ENCODE measurements at places on chromosomes 12 and 14.
A peak's percentile ranks its signal among the peaks of the same experiment; 100 is the strongest.

DNA sequence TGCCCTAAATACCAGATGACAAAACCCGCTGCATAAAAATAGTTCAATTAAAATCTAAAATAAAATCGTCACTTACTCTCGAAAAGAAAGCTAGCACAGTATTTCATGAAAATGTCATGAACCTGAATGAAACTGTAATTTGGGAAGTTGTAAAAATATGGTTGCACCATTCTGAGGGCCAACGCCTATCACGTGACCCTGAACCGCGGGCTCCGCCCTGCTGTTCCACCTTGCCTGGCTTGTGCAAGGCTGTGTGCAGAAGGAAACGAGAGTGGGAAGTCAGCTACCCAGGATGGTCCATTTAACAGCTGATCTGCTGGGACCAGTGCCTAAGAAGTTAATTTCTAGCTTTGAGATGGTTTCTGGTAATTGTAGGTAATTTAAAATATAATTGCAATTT lies 91.7 kb upstream of the BMP4 start:
- no peak for DNase-seq

DNA sequence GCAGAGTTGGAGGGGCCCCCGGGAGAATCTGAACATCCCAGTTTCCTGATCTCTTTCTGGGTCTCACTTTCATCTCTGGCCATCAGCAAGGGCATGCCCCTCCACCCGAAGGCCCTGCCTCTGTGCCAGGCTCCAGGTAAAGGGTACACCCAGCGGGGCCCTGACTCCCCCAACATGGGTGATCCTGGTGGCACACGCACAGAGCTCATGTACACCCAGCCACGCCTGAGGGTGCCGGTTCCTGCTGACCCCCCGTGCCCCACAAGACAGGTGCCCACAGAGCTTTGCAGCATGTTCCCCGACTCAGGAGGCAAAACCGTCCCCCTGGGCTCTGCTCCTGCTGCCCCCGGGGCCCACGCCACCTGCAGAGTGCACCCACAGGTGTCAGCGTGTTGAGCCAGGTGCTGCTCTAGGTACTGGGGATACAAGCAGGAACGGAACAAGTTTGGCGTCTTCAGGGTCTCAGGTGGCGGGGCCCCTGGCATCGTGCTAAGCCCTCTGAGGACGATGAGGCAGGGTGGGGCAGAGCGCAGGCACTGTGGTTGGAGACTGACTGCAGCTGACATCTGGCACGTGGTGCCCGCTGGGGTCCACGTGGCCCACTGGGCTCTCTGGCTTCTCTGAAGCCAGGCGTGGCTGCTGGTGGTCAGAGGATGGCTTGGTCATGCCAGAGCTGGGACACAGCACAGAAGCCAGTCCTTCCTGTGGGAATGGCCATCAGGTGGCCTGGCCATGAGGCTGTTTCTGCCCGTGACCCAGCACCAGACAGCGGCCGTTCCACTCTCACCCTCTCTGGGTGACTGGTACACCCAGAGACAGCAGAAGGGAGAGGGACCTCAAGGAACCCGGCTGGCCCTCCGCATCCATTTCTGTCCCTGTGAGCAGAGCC lies 13.8 kb downstream of the BAG5 start:
- DNase-seq, result no peak

- DNase-seq, result no peak
Measured at GRCh38 chr12:49946497-49946896, 4.0 kb upstream of the AQP2 start.

GRCh38 chr12:100499416-100499815 lies 25.8 kb downstream of the NR1H4 start:
- DNase-seq, result no peak

- DNase-seq, result no peak
Measured at GRCh38 chr14:99937475-99938244, 127.6 kb upstream of the EVL start.

DNA sequence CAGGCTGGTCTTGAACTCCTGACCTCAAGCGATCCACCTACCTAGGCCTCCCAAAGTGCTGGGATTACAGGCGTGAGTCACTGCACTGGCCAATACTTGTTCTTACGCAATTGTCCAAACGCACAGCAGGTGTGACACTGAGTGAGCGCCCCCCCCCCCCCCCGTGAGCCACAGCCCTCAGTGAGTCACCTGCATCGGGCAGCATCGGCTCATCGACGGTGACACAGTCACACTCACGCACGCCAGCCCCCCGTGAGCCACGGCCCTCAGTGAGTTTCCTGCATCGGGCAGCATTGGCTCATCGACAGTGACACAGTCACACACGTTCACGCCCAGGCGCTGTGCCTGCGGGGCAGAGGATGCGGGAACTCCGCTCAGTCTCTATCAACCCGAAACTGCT lies 42.5 kb downstream of the GALNT9 start:
- DNase-seq, result no peak

DNA sequence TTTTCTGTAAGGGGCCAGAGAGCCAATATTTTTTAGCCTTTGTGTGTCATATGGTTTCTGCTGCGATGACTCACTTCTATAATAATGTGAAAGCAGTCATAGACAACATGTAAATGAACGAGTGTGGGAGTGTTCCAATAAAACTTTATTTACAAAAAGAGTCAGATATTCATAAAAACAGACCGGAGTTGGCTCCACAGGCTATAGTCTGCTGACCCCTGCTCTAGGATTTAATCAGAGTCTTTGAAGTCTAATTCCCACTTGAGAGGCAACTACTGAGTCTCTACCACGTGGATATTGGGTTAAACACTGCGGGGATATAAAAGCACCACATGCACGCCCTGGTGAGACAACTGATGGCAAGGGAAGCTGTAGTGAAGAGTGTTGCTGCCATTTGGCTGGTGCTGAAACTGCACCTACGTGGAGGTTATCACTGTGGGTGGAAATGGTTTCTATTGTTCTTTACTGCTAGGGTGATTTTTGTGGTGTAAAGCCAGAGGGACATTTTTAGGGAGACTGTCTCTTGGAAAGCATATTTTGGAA lies 3.6 kb upstream of the NINJ2 start:
- DNase-seq, result peak; percentile 60

GRCh38 chr12:2739832-2740641 lies 54.7 kb upstream of the FKBP4 start:
- no peak for DNase-seq

DNA sequence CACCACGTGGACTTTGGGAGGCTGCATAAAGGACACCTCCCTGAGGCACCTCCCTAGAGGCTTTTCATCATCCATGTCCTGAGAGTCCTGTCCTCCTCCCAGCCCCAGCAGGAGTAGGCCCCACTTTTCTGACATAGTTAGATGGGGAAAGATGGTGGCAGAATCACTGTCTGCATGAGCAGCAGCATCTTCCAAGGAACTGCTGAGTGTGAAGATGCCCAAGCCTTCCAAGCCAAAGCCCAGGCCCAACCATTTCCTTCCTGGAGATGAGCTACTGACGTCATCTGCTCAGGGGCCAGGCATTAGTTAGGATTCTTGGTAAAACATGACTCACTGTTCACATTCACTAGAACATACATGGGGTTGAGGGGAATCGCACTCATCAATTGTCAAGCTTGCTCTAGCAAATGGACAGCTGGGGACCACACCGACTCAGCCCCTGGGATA lies 37.3 kb downstream of the VDR start:
- peak; percentile 33 for DNase-seq

GRCh38 chr12:40618636-40619035 lies 73.6 kb upstream of the CNTN1 start:
- DNase-seq, result no peak

GRCh38 chr12:46579474-46579873 lies 206.9 kb upstream of the SLC38A2 start:
- no peak for DNase-seq

- peak; percentile 90 for DNase-seq
Measured at GRCh38 chr12:49336645-49337584, at the start of gene C1QL4. TSS of gene C1QL4 (minus strand) at chr12:49337188. CDS start at chr12:49336477, 711 bp downstream.

DNA sequence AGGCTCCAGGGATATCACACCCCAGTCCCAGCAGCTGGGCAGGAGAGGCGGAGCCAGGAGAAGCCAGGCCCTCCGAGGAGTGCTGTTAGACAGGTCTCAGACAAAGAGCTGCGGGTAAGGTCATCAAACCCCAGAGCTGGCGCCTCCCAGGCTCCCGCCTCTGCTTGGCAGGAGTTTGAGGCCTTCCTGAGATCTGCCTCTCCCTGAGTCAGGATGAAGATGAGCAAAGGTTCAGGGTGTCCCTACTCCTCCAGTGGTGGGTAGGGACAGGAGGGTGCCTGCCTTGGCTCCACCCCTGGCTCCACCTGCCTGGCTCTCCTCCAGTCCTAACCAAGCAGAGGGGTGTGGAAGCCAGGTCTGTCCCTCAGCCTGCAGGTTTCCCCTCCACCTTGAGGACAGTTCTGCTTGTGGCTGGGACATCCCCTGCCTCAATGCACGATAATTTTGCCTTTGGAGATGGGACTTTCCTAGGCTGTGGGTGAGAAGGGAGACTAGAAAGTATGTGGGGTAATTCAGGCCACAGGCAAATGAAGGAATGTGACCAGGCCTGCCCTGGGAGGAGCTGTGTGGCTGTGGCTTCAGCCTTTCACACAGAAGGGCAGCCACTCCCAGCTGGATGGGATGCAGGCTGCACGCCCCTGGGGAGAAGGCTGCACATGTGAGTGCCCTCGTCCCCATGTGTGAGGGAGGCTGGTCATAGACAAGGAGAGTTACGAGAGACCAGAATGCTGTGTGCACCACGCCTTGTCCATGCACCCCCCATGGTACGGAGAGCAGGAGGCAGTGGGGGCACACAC lies 2.2 kb downstream of the PLEKHG6 start:
- no peak for DNase-seq

DNA sequence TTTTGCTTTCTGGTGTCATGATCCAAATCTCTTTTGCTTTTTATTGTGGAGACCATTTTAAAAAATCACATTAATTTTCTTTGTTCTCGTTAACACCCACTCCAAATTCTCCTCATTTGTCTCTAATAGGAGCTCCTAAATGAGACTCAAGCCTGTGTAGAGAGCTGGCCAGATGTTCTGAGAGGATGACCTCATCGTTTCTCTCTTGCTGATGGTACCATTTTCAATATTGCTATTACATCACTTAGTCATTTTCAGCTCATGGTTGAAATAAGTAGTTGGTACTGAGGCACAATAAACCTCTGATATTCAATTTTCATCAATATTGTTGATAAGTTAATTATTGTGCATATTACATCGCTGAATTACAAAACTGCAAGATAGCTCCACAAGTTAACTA lies 31.5 kb downstream of the SPTB start:
- no peak for DNase-seq

- no peak for DNase-seq
Measured at GRCh38 chr14:96978525-96979272, 181.5 kb downstream of the VRK1 start.

- no peak for DNase-seq
Measured at GRCh38 chr14:29895591-29896083, 32.0 kb downstream of the PRKD1 start.

GRCh38 chr14:88613552-88614010 lies 50.7 kb downstream of the ZC3H14 start:
- DNase-seq, result no peak

DNA sequence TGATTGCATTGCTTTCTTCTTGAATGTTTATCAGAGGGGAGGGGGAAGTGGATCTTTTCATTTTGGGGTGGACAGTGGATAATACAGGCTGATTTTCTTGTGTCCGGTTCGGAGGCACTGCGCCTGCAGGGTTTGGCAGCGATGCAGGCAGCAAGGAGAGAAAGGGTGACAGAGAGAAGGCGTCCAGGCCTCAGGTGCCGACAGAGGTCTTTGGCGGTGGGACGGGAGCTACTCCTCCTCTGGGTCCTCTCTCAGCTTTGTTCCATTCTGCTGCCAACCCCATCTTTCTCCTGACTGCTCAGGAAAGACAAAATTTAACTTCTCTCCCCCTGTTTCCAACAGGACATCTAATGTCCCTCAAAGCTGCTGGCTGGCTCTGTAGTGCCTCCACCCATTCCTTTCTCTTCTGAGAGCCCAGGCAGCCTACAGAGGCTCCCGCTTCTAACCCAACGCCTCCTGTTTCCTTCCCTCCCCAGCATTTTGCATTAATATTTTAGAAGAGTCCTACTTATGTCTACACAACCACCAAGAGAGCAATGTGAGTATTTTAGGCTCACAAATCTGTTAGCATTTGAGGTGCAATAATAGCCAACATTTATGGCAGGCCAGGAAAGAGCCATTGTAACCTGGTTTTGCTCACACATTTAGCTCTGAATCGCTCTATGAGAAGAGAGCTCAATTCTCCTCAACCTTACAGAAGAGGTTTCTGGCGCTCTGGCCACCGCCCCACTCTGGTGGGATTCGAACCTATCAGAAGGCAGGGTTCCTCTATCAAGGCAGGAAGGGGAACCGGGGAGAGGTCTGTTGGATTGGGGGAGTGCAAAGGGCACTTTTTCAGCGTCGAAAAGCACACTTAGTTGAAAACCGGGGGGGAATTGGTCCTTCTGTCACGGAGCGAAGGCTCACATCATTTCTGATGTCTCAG lies 7.1 kb upstream of the TBX5 start:
- DNase-seq, result no peak

- DNase-seq, result no peak
Measured at GRCh38 chr14:51707327-51707726, 55.6 kb downstream of the FRMD6 start.

DNA sequence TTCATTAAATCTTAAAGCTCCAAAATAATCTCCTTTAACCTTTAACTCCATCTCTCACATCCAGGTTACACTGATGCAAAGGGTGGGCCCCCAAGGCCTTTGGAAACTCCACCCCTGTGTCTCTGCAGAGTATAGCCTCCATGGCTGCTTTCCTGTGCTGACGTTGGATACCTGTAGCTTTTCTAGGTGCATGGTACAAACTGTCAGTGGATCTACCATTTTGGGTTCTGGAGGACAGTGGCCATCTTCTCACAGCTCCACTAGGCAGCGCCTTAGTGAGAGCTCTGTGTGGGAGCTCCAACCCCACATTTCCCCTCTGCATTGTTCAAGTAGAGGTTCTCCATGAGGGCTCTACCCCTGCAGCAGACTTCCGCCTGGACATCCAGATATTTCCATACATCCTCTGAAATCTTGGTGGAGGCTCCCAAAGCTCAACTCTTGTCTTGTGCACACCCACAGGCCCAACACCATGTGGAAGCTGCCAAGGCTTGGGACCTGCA lies 162.2 kb downstream of the RASSF9 start:
- no peak for DNase-seq

GRCh38 chr14:93183596-93184317 lies 940 bp downstream of the MOAP1 start:
- no peak for DNase-seq

GRCh38 chr14:59202031-59202430 lies 13.6 kb downstream of the DAAM1 start:
- no peak for DNase-seq

GRCh38 chr12:131784909-131785762 lies 43.1 kb upstream of the MMP17 start:
- DNase-seq, result no peak

GRCh38 chr12:91387461-91388134 lies 205.0 kb upstream of the DCN start:
- no peak for DNase-seq

DNA sequence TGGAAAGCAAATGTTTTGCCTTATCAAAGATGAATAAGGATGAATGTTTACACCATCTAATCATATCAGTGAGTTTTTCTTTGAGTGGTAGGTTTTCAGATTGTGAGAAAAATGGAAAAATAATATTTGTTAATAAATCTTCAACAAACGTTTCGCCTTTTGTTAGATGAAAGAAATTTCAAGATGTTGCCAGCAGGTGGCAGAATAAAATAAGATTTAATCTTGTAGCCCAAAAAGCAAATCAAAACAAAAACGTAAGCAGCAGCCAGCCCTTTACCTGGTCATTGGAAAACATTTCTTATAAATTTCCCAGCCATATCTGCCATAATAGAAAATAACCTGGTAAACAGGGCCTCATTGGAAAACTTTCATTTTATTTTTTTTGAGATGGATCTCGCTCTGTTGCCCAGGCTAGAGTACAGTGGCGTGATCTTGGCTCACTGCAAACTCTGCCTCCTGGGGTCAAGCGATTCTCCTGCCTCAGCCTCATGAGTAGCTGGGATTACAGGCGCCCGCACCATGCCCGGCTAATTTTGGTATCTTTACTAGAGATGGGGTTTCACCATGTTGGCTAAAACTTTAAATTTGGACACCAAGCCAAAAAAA lies 15.4 kb upstream of the TMEM120B start:
- DNase-seq, result no peak

Data from activated naive CD4-positive, alpha-beta T cell treated with Interleukin-2 at 50 U/mL for 16 hours (primary cell).